ENCODE measurements at places on chromosomes 1 and 21.

- no peak for DNase-seq
These were observed 718.3 kb upstream of the PTBP2 start for GRCh38 chr1:96002969-96003964.

DNA sequence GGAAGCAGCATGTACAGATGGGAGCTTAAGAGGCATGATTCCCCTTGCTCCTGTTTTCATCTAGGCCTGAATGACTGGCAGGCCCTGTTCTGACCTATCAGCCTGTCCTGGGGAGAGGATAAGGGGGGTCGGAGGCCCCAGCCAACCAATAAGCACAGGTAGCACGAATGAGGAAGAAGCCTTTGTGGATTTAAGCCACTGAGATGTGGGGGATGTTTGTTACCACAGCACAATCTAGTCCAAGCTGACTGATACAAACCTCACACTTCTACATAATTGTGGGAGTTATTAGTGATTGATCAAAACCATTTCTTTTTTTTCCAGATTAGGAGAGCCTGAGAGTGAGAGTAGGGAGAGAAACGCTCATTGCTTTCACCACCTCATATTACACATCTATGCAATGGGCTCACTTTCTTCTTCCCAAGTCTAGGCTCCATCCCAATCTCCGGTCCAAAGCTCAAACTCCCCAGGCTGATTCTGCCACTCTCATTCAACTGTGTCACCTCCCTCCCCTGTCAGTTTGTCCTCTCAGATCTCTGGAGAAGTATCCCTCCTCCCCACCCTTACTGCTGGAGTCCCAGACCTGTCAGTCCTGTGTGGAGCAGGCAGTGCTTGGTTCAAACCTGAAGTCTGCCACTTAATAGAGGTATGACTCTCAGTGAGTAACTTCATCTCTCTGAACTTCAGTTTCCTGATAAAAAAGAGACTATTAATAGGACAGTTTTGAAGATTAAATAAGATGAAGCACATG, 220.5 kb downstream of the PTPRU start:
- no peak for DNase-seq

DNA sequence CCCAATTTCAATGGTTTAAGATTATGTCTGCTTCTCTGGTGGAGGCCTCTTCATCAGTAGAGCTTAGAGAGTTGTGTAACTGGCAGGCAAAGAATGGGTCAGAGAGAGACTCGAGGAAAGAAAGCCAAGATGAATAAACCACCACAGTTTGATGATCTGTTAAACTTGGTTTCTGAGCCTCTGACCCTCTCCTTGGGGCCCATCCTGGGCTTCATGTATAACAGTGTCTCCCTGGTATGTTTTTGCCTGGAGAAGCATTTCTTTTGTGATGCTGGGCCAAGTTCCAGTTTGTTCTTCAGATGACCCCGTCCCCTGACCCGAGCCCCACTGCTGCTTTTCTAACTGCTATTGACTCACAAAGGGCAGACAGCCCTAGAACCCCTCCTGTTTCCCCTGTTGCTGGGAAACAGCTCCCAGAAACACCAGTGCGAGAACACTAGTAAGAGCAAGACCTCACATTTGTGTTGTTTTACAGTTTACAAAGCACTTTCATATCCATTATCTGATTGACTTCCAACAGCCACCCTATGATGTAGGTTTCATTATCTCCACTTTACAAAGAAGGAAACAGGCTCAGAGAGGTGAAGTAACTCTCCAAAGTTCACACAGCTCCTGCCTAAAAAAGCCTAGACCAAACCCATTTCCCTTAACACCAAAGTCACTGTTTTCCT, 9.0 kb downstream of the CD2 start:
- DNase-seq = no peak

DNA sequence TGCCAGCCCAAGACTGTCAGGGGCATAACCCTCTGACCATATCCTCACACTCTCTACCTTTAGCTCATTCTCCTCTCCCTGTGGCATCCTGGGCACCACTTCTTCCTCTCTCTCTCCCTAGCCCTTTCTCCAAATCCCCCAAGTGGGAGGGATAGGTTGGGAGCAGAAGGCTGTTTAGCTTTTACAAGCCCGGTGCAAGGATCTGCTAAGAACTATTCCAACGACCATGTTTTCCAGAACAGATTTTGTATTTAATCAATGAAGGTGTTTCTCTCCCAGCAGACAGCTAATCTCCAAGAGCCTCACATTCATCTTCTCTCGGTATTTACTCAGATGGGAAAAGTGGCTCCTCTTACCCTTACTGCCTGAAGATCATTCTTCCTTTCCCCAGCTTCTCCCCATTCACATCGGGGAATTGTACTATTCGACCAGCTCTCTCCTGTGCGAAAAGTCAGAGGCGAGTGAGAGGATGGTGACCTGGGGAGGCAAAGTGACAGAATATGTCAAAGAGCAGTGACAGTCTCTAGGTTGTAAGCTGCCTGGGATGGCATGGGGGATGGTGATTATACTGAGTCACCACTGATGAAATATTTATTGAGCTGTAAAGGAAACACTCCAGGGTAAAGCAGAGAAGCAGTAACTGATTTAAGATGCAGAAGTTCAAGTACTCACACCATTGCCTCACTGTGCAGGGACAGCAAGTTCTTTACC, 47.0 kb upstream of the RBM15 start:
- DNase-seq = peak; percentile 60

DNA sequence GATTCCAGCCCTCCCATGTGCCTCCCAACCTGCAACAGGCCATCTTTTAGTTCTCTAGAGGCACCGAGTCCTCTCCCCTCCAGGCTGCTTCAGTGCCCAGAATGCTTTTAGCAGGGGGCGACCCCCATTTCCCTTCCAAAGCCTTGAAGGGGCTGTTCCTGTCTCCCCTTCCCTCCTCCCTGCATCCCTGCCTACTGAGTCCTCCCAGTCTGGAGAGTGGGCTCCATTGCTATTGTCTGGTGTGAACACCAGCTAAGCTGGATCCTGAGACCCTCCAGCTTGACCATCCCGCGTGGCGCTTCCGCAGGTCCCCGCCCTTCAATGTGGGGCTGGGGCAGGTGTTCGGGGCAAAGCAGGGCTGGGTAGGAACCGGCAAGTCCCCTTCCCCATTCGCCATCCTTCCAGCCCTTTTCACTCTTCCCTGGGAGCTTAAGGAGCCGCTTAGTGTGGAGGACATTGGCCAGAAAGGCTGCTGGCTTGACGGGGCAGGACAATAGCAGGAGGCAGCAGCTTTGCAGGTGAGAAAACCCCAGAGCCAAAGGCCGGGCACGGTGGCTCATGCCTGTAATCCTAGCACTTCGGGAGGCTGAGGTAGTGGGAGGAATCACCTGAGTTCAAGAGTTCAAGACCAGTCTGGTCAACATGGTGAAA, 32.2 kb downstream of the PADI6 start:
- no peak for DNase-seq

- no peak for DNase-seq
These were observed 28.8 kb downstream of the CHD5 start for GRCh38 chr1:6151291-6151822.

GRCh38 chr1:165631342-165632151, 513 bp downstream of the MGST3 start:
- peak; percentile 89 for DNase-seq

- DNase-seq = no peak
These were observed 65.2 kb downstream of the GBP6 start for GRCh38 chr1:89429062-89429461.

DNA sequence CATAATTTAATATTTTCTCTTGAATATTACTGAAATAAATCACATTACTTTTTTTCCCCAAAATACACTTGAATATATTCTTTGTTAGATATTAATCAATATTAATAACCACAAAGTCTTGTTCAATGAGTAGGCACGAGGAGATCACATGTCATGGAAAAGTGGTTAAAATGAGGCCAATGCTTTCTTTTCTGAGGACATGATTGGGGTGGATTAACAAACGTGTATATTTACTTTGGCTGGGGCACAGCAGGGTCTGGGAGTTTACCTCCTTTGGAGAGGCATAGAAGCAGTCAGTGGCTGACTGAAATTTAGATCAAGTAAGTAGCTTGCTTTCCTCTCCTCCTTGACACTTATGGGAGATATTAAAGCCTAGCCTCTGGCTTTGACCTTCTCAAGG, 664.3 kb upstream of the B3GALT2 start:
- no peak for DNase-seq

DNA sequence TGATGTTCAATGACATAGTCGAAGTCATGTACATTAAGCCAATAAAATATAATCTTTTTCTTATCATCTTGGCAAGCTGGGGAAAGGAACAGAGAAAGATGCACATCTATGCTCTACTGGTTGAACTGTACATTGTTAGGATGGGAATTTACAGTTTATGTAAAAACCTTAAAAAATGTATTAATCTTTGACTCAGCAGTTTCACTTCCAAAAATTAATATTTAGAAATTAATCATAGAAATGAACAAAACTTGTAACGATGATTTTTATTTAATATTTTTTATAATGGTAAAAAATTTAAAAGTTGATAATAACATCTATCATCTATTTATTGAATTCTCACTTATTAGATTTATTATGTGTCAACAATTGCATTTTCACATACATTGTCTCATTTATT, 5.7 kb upstream of the C1orf141 start:
- no peak for DNase-seq

DNA sequence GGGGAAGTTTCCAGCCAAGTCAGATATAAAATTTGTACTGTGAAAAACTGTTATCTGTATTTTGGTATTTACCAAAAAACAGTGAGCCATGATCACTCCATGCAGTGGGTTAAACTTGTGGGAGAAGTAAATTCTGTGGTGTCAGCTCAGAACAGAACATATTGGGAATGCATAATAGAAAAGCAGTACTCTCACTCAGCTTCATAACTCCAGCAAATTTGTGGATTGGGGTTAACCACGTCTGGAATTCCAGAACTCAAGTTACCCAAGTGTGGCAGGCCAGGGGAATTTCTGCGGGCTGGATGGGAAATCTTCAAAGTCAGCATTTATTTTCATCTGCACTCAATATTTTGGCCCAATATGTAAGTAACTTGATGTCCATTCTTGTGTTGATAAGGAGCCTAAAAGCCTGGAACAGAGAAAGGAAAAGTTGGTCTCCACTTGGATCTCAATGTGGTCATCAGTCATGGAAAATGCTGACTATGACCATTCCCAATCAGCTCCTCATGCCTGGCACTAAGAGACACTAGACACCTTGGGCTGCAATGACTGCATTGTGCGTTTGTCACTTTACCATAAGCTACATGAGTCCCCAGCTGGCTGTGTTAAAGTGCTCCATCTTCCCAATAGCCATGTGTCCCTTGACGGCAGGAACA, 39.1 kb upstream of the ENAH start:
- DNase-seq = peak; percentile 95

GRCh38 chr1:230087028-230087716, 20.1 kb downstream of the GALNT2 start:
- no peak for DNase-seq

DNA sequence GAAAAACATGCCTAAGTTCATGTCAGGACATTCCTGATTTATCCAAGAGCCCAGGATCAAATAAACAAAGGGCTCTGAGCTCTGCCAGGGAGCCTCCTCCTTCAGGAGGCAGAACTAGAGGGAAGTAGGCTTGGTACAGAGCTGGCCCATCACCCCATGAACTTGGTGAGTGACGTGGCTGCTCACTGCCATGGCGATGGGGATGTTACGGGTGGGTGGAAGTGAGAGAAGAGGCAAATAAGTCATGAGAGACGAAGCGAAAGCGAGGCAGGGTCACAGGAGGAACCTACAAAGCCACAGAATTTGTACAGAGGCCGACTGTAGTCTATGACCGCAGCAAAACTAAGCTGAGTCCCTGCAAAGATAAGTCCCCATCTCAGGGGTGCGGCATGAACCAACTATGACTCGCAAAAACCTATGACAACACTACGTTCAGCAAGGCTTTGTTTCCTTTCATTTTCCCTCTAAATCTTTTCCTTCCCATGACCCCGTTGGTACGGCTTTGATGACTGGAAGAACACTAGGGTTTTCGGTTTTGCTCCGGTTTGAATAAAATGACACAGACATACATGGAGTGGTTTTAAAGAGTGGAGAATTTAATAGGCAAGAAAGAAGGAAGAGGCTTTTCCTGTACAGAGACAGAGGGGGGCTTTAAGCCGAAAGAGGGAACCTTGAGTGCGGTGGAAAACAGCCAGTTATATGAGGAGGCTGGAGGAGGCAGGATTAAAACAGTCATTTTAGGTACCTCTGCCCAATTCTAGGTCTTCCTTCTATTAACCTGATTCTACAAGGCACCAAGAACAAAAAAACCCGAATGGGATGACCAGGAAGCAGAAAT, 74.1 kb downstream of the CD46 start:
- DNase-seq = no peak

GRCh38 chr1:77579547-77579946, 102.9 kb downstream of the ZZZ3 start:
- no peak for DNase-seq

GRCh38 chr1:184423649-184424048, 36.8 kb downstream of the C1orf21 start:
- DNase-seq = no peak

GRCh38 chr1:18407166-18408045, 73.3 kb upstream of the KLHDC7A start:
- DNase-seq = no peak

GRCh38 chr1:171219346-171220080, 28.8 kb upstream of the FMO1 start:
- DNase-seq = peak; percentile 84

DNA sequence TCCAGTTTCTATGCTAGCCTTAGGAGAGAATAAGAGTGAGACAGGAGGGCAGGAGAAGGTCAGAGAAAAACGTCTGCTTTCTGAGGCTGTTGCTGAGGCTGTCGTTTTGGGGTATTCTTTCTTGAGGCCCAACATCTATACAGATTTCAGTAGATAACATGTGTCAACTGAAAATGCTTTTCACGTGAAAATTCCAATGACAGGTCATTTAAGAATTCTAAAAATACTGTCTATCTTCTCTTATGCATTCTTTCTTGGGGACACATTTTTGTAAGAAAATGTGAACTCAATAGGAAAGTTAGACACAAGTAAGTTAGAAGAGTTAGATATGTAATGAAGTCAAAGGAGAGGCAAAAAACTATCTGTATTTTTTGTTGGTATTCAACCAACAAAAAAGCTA, 150.8 kb downstream of the TGFB2 start:
- peak; percentile 50 for DNase-seq

- DNase-seq = peak; percentile 35
These were observed 115.4 kb downstream of the BCAR3 start for GRCh38 chr1:93566227-93566626.

DNA sequence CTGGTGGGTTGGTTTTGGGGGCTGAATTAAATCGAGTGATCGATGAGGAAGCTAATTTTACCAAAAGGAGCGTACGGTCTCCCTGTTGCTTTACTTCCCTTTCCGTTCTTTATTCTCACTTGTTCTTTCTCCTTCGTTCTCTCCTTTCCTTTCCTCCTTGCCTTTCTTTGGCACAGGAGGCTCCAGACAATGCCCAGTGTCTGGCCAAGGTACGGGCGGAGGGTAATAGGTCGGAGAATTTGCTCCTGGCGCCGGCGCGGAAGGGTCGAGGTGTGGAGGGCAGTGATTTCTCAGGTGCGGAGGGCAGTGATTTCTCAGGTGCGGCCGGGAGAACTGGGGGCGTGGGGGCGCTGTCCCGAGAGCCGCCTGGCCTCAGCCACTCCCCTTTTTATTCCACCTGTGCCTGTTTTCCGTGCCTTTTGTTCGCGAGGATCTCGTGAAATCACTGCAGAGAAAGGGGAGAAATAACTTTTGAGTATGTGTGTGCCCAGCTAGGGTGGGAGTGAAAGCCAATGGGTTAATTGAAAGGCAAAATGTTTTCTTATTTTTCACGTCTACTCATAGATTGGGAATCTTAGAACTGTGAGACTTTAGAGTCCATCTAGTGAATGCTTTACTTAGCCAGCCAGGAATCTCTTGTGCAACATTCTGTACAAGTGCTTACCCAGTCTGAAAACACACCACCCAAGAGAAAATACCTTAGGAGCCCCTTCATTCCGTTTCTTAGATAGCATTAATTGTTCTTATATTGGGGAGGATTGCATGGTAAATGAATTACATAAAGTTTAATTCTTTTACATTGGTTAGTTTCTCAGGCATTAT, 1.3 kb downstream of the FNBP1L start:
- peak; percentile 39 for DNase-seq
